ENCODE measurements at places on chromosomes 12 and 14.

DNA sequence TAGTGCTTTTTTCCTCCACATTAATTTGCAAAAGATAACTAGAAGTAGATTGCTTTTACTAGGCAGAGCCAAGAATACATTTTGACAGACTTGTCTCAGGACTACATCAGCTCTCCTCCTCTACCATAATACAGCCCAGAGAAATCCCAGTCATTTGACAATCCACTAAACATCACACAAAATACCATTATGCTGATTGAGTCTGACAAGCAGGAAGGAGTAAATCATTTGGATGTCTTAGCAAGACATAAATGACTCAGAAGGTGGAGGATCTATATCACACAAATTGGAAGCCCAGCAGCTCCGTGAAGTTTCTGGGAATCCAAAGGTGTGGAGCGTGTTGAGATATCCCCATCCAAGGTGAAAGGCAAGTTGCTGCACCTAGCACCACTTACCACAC, 75.4 kb upstream of the FKBP4 start:
- no peak for DNase-seq

DNA sequence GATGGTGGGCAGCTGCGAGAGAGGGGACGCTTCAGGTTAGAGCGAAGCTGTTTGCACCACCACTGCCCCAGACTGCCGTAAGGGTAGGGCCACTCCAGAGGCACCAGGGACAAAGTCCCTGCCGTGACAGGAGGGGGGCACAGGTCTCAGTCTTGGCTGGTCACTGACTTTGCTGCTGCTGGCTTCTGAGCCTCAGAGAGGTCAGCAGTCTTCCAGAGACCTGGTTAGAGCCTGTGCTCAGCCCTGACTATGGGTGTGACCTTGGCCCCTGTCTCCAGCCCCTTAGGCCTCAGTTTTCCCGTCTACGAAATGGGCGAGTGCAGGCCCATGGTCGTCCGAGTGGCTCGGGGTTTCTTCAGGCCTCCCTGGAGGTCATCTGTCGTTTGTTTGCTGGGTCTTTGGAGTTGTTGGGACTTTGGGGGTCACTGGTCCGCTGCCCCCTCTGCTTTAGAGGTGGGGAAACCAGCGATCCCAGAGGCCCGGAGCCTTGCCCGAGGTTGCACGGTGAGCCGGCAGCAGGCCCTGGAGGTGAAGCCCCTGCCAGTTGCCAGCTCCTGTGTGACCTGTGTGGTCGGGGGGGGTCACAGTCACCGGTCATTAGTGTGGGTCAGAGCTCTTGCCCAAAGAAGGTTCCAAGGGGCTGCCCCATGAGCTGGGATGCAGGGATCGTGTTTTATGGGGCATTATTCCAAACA, 15.3 kb downstream of the MEG3 start:
- DNase-seq, result no peak

DNA sequence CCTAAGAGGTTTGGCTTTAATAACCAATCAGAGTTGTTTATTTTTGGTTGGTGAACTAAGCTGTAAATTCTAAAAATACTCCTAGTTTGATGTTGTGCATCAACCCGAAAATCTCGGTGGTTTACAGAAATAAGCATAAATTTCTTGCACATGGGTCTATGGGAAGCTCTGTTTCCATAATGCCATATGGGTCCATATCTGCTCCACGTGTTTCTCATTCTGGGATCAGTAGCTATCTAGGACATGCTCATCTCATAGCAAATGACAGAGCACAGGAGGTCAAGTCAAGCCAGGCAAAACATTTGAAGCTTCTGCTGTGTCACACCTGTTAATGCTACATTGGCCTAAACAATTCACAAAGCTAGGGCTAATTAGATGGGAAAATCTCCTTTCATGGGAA, 23.1 kb downstream of the NUP37 start:
- DNase-seq, result no peak

- DNase-seq, result no peak
These were observed 399.4 kb downstream of the TMEM121 start for GRCh38 chr14:105925615-105926372.

Measured in hepatic stellate cell (primary cell).